ENCODE measurements at places on chromosomes 3 and 15.

DNA sequence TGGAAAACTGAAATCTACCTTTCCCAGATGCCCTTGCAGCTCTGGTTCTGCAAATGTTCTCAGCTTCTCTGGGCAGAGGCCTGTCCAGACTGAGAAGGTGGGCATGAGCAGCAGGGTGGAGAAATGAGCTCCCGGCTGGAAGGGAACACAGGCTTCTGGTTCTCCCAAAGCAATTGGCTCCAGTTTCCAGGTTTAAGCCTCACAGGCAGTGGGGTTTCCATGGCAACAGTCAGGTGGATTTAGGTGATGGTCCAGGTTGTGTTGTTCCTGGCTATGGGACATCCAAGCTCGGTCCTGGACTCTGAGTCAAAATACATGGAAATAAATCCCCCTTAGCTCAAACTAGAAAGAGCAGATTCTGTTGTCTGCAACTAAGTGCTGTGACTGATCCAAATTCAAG lies 94.6 kb upstream of the IQSEC1 start:
- DNase-seq: no peak

DNA sequence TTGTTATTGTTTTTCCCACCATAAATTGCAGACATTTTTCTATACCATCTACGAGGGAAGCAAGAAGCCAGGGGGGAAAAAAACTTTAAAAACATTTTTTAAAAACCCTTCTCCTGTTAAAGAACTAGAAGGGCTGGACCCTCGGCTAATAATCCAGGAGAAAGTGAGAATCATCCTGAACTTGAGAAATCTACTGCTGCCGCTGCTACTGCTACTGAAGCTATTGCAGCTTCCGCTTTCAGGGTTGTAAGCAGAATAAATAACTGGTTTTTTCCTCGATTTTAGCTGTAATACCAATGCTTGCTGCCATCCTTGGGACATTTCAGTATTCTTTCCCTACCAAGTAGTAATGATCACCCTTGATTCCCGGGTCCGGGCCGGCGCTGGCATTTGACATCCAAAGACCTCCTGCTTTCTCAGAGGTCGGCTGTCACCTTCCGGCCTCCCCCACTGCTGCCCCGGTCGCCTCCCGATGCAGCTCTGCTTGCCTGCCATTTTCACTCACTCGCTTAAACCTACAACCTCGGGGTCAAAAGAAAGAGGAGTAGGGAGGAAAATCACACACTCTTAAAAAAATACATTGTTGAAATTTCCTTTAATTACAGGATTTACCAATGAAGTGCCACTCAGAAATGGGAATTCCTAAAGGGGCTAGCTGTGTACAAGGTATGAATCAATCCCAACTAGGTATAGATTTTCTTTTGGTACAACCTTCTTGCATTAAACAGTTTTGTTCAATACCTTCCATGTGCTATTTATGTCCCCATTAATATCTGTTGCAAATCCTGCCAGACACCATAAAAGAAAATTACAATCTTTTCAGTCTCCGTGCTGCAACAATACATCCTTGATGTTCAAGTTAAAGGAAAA lies 674 bp upstream of the MECOM start:
- no peak for DNase-seq

DNA sequence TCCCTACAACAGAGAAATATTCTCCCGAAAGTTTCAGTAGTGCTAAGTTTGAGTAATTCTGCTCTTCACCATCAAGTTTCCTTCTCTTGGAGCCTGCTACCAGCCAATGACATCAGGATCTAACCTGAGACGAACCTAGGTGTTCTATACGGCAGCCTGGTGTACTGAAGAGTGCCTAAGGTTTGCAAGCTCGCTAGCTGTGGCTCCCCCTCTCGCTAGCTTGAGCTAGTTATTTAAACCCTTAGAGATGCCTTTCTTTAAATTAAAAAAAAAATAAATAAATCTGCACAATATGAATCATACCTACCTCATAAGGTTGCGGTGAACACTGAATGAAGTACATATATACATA lies 1.4 kb upstream of the COL8A1 start:
- DNase-seq: no peak

DNA sequence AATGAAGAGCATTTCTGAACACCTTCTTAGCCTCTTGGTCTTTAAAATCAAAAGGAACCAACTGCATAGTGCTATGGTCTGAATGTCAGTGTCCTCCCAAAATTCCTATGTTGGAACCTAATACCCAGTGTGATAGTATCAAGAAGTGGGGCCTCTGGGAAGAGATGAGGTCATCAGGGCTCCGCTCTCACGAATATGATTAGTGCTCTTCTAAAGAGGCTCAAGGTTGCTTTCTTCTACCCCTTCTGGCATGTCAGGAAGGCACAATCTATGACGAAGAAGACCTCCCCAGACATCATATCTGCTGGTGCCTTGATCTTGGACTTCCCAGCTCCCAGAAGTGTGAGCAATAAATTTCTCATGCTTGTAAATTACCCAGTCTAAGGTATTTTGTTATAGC lies 209.5 kb downstream of the MAGI1 start:
- no peak for DNase-seq

- no peak for DNase-seq
Observed at GRCh38 chr3:31377045-31377642, 155.6 kb upstream of the STT3B start.

GRCh38 chr3:170835336-170835735 lies 34.7 kb downstream of the RPL22L1 start:
- DNase-seq: no peak

GRCh38 chr3:122640437-122640999 lies 40.1 kb upstream of the PARP14 start:
- no peak for DNase-seq

- DNase-seq: peak; percentile 5
Observed at GRCh38 chr3:130892759-130893375, 1.0 kb upstream of the ATP2C1 start.

DNA sequence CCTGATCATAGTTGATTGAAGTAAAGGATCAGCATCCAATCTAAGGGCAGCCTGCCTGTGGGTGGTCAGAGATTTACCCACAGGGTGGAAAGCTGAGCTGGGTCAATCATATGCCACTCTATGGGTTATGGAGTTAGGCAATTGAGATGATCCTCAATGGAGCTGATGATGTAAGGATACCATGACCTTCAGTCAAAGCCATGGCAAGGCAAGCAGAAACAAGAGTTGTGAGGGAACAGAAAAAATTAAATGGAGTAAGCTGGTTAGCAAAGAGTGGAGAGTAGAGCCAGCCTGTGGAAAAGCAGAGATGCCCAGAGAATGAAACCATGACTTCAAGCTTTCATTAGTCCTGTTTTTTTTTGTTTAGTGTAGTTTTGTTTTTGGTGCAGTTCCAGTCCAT lies 5.7 kb upstream of the IQGAP1 start:
- no peak for DNase-seq

GRCh38 chr3:173897631-173898030 lies 500.1 kb downstream of the NLGN1 start:
- no peak for DNase-seq

- no peak for DNase-seq
Observed at GRCh38 chr3:27840807-27841594, 118.9 kb upstream of the EOMES start.

- no peak for DNase-seq
Observed at GRCh38 chr15:100713163-100713867, 110.9 kb downstream of the ASB7 start.

- no peak for DNase-seq
Observed at GRCh38 chr3:80060664-80061063, 292.9 kb upstream of the ROBO1 start.

DNA sequence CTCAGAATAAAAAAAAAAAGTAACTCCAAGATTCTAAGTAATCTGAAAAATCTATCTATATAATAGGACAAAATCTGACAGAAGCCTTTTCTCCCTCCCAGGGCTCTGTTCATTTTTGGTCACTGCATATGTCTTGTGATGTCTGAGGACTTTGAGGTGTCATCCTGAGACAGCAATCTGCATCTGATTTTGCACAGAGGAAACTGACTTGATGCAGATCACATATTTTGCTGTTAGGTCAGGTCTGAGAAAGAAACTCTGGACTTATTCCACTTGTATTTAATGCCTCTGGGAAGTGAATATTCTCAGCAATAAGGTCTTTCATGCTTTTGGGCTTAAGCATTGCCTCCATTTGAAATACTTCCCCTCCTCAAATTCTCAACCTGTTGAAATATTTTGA lies 295.2 kb upstream of the THBS1 start:
- no peak for DNase-seq

GRCh38 chr3:106447723-106448301 lies 579.0 kb upstream of the CBLB start:
- no peak for DNase-seq

GRCh38 chr15:99123713-99124451 lies 19.0 kb downstream of the SYNM start:
- DNase-seq: no peak

DNA sequence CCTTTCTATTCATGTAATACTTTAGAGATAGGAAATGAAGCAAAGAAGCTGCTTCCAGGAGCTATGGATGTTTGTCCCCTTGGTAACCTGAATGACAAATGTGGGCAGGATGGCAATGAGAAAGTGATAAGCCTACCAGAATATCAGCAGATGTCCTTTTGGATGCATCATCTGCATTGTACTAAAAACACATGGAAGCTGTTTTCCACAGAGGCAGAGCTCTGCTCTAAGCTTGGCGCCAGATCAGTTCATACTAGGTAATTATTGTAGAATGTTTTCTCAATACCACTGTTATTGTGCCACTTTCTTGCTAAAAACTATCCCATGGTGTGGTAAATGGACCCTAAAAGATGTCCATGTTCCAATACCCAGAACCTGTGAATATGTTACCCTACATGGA lies 100.2 kb downstream of the DTWD1 start:
- no peak for DNase-seq

GRCh38 chr3:62493109-62493801 lies 119.9 kb upstream of the FEZF2 start:
- no peak for DNase-seq

DNA sequence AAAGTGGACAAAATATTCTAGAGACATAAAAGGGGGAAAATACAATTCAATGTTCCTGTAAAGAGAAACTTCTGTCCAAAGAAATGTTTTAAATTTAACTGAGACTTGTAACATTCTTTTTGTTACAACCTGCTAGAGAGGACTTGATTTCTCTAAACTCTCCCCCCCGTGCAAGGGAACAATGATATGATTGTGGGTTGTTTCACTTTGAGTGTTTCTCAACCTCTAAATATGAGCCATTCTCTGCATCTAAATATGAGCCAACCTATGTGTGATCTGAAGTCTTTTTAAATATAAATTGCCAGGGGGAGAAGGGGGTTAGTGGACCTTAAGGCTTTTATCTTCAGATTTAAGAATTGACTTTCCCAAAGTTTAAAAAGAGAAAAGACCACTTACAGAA lies 14.6 kb downstream of the ZNF860 start:
- DNase-seq: no peak

GRCh38 chr15:35436422-35436821 lies 109.5 kb downstream of the DPH6 start:
- no peak for DNase-seq

DNA sequence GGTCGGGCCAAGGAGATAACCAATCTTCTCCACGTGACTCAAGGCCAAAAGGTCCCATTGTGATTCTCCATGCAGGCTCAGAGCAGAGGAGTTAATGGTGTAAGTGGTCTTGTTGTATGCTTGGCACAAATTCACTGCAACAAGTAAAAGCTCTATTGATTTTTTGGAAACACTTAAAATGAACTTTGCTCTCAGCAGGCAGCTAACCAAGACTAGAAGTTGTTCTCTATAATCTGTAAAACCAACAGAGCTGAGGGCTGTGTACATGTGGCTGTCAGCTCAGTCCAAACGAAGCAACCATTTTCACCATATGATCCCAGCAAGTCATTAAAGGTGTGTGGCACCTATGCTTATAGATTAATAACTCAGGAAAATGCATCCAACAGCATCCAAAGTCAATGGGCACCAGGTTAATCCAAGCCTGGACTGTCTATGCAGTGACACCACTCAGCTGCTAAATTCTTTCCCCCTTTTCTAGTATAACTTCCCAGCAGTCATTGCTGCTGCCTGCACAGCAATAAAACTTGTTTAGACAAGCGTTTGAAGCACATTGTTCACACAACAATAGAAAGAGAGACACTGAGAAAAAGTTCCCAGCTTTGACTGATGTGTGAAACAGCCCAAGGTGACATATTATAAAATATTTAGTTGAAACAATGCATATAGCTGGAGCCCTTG lies 603.8 kb upstream of the ADAMTS9 start:
- DNase-seq: no peak

DNA sequence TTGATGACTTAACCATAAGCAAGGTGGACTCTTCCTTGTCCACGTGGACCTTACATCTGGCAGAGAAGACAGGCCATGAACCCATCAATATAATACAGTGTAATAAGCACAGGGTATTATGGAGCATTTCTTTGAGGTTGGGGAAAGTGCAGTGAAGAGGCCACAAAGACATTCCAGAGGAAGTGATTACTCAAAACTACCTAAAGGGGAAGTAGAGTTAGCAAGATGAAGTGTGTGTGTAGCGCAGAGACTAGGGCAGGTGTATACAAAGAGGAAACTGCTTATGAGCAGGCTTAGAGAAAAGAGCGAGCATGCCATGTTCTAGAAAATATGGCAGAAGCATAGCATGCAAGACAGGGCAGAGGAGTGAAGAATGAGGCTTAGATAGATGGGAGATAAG lies 17.9 kb downstream of the CP start:
- DNase-seq: no peak

- DNase-seq: no peak
Observed at GRCh38 chr3:51879937-51880336, 4.5 kb upstream of the IQCF5 start.

DNA sequence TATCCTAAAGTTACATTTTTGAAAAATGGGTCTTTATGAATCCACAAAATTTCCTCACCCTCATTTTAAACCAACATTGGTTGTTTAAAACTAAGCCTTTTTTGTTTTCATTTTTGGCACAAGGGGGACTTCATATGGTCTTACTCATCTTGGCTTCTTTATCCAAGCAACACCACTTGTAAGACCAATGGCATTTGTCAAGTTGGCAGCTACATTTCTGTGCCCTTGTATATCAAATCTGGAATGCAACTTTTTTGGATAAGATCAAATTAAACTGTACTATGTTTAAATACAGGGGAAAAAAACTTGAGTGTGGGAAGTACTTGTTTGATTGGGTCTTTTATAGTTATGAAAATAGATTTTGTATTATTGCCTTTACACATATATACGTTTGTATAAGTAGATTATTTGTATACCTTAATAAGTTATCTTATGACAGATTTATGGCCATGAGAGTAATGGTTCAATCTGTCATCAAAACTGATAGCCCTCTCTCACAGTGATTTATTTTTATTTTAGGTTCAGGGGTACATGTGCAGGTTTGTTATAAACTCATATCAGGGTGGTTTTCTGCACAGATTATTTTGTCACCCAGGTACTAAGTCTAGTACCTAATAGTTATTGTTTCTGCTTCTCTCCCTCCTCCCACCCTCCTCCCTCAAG lies 43.4 kb downstream of the GPR160 start:
- no peak for DNase-seq

DNA sequence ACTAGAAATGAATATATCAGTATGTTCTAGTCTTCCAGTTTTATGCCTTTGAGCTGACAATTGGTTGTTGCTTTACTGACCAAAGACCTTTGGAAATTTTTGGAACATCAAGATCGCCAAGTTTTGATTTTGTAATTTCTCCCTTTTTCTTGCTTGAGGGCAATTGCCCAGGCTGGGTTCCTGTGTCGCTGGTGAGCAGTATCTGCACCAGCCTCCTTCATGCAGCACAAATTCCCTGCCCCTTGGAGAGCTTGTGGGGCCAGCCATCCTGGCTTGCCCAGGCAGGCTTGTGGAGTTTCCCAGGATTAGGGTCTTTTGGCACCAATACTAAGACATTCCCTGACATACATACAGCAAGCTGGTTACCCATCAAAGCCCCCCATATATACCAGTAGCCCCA lies 37.9 kb upstream of the HACD2 start:
- no peak for DNase-seq

All from stimulated activated CD4-positive, alpha-beta T cell treated with anti-CD3 and anti-CD28 coated beads, Interleukin-15, amount 100 ng/mL, for 1 hour (primary cell).